ENCODE measurements at places on chromosomes 7 and 10. TPM values are rescaled to one million over a fixed set of nuclear protein-coding genes. Genes with fewer than 3 reads are reported as not detected.

Gene SPDYE16
- total RNA-seq, result not detected

Gene SFRP4
- total RNA-seq, result 4.6 TPM

Gene UTF1
- total RNA-seq, result not detected

Gene GRM8
- total RNA-seq, result not detected

Gene WEE2
- total RNA-seq, result not detected

Gene SLC4A2
- total RNA-seq, result 206 TPM

Gene CHN2
- not detected for total RNA-seq

Gene C7orf57
- 0.25 TPM for total RNA-seq

Gene TMEM213
- total RNA-seq, result not detected

Gene UFSP1
- 5.0 TPM for total RNA-seq

Gene CCM2
- total RNA-seq, result 39.4 TPM

Gene CEP55
- total RNA-seq, result 56.8 TPM

Gene CUL1
- total RNA-seq, result 52.4 TPM

Gene IFIT1B
- total RNA-seq, result not detected

Gene TMEM130
- total RNA-seq, result 0.19 TPM

Gene VSTM4
- 0.48 TPM for total RNA-seq

Data from A549 treated with DMSO at 1 μM for 4 hours (cell line).